ENCODE measurements at places on chromosomes 4 and X.

DNA sequence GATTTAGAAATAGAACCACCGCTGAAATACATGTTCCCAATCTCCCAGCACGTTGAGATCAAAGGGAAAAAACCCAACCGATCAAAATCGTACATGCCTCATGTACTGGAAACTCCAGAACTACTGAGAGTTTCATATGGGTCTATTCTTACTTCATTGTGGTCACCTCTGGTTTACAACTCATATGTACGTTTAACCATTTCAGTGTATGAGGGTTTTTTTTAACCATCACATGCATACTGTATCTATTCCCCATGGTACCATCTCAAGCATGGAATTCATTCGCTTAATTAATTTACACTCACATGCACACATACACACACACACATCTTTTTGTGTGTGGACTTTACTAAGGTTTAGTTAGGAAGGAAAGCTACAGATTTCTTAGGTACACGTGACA, 46.0 kb upstream of the CLNK start:
- DNase-seq: no peak

DNA sequence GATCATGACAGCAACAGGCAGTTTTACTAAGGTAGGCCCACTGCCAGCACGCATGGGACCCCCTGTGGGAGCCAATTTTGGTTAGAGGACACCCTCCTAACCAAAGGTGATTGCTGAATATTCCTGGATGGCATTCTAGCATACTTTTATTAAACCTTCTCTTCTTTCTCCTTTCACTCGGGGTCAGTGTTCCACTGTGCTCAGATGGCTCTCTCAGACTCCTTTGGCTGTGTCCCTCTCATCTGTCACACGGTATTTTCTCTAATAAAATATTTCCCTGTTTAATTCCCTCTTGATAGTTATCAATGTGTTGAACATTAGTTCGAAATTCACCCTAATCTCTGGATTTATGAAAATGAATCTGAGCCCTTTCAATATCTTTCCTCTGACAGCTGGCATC, 1315.3 kb downstream of the FSTL5 start:
- DNase-seq: no peak

DNA sequence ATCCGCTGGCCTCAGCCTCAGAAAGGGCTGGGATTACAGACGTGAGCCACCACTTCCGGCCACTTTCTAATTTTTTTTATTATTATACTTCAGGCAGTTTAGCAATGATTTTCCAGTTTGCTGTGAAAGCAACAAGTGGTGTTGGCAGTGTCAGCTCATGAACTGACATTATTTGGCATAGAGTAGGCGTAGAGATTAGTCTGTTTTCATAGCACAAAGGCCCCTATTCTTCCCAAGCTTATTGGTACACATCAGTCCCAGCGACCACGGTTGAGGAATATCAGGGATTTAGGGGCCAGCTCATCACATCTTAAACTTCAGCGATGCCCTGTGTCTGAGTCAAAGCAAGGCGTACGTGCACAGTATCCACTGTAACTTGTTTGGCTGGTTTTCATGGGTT, 53.0 kb upstream of the RASSF6 start:
- no peak for DNase-seq

DNA sequence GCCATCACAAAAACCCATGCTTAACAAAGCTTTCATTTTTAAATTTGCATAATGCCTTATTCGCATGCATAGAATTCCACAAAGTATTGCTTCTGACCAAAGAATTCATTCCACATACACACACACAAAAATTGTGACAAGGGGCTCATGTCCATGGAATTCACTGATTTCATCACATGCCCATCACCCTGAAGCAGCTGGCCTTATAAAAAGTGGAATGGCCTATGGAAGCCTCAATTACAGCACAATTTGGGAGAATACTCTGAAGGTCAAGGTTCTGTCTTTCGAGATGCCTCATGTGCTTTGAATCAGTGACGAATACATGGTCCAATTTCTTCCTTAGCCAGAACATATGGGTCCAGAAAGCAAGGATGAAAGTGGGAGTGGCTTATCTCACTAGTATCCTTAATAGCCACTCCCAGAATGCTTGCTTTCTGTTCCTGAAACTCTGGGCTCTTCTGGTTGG, 165.7 kb downstream of the KDR start:
- DNase-seq: no peak

DNA sequence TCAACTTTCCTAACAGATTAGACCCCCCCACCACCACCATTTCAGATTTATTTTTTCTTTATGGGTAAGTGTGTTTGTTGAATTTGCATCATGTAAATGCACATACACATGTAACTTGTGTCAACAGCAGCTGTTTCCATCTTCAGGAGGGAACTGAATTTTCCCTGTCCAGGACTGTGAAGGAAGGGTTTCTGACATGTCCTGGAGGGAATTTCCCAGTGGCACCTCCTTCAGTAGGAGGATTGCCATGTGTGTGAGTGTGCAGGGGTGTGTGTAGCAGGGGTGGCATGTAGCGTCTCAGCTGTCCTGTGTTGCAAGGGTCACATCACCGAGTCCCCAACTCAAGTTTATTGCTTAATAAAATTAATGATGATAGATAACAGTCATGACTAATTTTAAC, 19.7 kb downstream of the HERC6 start:
- DNase-seq: no peak

GRCh38 chr4:150569384-150569987, 12.5 kb upstream of the MAB21L2 start:
- DNase-seq: no peak

DNA sequence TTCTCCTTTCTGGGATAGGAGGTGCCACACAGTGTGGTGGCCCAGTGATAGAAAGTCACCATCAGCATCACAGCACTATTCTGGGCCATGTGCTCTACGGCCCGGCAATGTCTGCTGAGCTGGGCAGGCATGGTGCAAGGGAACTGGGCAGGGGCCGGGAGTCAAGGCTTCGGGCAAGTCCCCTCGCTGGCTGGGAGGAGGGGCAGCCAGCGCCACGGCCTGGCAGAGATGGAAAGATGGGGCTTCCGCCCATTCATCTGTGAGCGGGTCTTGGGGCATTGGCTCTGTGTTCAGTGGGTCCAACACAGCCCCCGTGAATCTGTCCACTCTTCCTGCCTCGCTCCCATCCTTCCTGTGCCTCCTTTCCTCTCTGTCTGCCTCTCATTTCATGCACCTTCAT, 7.1 kb upstream of the ATP2B3 start:
- no peak for DNase-seq

DNA sequence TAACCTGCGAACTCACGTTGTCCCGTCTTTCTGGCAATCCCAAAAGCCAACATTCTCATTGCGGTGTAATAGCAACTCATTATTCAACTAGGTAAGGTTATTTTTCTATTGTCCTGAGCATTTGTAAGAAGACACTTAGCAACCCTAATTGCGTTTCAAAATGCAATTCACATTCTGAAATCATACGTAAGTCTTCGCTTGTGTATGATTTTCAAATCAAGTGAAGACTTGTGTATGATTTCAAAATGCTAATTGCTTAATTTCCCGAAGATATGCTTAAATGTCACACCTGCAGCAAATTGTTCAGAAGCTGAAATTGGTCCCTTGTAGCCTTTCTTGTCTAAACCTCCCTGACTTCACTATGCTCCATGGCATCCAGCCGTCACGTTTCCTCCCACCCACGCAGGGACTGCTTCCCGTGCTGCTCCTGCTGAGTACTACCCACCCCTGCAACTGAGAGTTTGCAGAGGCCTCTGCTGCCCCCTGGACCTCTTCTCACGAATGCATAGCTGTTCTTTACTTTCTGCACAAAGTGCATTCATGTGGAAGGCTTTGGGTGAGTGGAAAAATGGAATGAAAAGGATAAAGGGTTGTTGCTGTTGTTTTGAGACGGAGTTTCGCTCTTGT, 40.8 kb upstream of the CLDN24 start:
- no peak for DNase-seq

DNA sequence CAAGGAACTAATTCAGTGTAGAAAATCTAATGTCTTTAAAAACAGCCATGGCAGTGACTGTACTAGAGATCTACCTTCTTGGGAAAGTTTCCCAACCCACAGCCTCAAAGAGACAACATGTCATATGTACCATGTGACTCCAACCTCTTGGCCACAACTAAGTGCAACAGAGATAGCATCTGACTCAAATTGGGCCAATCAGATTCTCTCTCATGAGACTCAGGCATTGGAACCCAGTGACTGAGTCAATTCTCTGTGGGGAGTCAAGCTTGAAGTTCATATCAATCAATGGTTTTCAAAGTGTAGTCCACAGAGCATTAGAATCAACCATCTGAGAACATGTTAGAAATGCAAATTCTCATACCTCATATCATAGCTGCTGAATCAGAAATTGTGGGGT, 123.3 kb downstream of the MBNL3 start:
- no peak for DNase-seq

- no peak for DNase-seq
Observed at GRCh38 chrX:137353404-137353803, 212.5 kb upstream of the ZIC3 start.

- no peak for DNase-seq
Observed at GRCh38 chr4:146335763-146336409, 121.5 kb downstream of the REELD1 start.

- DNase-seq: no peak
Observed at GRCh38 chr4:8045909-8046308, 106.2 kb upstream of the AFAP1 start.

DNA sequence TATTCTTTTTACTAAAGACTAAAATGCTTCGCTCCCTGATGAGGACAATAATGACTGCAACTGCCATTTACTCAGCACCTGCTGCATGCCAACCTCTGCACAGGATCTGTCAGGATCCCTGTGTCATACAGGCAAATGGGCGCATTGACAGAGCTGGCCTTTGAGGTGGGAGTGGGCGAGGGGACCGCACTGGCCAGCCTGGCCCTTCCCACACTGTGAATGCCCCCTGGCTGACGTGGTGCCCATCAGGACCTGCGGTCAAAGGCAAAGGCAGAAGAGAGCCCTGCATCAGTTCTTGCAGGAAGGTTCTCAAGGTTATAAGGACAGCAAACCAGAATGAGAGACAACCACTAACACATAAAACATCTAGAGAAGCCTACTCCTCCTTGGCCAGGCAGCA, 67.9 kb downstream of the HAUS3 start:
- DNase-seq: no peak

- DNase-seq: no peak
Observed at GRCh38 chr4:9594948-9595347, 150.7 kb downstream of the DEFB131A start.

DNA sequence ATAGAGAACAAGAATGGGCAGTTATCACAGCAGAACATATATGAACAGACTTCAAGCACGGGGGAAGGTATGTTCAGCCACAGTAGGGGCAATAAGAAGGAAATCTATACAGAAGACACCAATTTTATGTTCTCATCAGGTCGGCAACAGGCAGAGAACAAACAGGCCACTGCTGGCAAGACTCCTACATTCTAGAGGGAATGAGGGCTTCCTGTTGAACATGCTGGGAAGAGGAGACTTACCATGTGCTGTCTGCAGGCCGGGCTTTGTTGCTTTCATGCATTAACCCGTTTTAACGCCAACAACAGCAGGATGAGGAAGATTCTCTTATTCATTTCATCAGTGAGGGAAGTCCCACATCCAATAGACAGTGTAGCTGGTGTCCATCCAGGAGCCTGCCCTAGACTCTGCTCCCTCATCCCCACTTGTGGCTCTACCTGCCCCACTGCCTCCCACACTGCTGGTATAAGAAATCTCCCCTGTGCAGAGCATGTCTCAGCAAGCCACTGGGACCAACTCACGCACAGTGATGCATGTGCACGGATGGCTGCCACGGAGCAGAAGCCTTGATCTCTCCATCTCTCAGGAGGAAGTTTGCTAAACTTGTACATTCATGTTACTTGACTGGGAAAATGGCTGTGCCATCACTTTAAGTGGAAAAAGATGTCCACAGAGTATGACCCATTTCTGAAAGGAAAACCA, 84.5 kb downstream of the ACOX3 start:
- peak; percentile 3 for DNase-seq

All from glutamatergic neuron (in vitro differentiated cells).